Activated CD4-positive, alpha-beta T cell treated with anti-CD3 and anti-CD28 coated beads, Interleukin-10, Interleukin-2, amounts not matched to agents 100 ng/mL and 50 ng/mL, durations not matched to agents 16 hours and 8 hours (primary cell): ENCODE measurements at places on chromosomes 2 and 18.

GRCh38 chr2:203673933-203674332 lies 32.5 kb upstream of the CD28 start:
- peak; percentile 72 for DNase-seq

DNA sequence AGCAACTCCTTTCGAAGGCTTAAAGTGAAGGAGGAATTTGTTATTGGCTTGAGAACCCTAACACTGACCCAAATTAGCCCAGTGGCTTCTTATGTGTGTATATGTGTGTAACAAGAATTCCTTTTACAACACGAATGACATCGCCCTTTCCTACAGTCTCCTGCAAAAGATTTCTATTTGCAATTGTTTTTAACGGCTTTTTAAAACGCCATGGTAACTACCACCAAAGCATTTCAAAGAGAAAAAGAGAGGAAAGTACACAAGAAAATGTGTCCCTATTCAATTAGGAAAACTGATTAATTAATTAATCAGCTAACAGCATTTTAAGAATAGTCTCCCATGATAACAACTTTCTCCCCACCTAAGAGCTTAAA lies 58.1 kb downstream of the PAX3 start:
- DNase-seq: no peak

- DNase-seq: no peak
These were observed 354.4 kb downstream of the TGIF1 start for GRCh38 chr18:3804336-3804735.

DNA sequence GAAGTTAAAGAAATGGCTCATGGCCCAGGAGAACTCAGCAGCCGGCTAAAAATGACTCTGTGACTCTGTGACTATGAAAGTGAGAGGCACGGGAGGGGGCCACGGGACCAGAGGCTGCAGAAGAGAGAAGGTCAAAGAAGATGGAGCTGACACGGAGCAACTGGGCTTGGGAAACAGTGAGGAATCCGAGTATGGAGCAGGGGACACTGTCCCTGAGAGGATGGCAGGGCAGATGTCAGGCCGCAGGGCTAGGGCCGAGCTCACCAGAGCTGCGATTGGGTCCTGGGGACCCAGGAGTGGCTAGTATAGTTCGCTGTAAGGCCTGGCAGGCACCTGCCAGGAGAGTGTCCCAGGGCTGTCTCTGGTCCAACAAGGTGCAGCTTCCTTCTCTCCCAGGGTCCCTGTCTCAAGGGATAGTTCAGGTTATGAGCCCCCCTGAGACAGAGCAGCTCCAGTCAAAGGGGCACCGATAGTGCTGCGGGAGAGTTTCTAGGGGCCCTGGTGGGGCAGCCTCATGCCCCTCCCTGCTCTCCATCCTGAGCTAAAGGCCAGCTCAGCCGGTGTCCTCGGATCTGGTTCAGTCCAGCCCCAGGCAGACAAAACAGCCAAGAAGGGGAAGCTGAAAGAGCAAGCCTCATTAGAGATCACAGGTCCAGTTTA lies 42.7 kb downstream of the CIB4 start:
- no peak for DNase-seq

- DNase-seq: no peak
These were observed 3.7 kb upstream of the ASIC4 start for GRCh38 chr2:219510512-219511135.

- no peak for DNase-seq
These were observed 947.0 kb upstream of the CDH2 start for GRCh38 chr18:29123706-29124530.

DNA sequence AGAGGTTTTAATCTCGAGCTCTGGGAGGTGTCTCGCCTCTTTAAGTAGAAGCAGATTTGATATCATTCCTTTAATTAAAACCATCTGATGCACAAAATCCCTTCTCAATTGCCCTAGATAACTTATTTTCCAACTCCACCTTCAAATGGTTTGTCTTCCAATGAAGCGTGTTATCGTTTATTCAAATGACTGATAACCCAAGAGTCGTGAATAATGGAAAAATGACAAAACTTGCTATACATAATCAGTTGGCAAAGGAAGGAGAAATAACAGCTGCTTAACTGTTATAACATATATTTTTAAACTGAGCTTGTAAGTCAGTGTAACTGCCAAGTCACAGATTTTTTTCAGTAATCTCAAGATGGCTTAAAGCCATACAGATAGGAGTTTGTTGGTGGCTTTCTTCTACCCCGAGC lies 144.6 kb downstream of the QPCT start:
- no peak for DNase-seq

GRCh38 chr18:48657447-48658120 lies 118.8 kb downstream of the CTIF start:
- DNase-seq: no peak

- peak; percentile 64 for DNase-seq
These were observed 84.1 kb upstream of the POMC start for GRCh38 chr2:25252291-25253152.

GRCh38 chr2:41393621-41394020 lies 654.2 kb upstream of the PKDCC start:
- DNase-seq: no peak

- no peak for DNase-seq
These were observed 106.2 kb downstream of the CPS1 start for GRCh38 chr2:210662560-210662959.

DNA sequence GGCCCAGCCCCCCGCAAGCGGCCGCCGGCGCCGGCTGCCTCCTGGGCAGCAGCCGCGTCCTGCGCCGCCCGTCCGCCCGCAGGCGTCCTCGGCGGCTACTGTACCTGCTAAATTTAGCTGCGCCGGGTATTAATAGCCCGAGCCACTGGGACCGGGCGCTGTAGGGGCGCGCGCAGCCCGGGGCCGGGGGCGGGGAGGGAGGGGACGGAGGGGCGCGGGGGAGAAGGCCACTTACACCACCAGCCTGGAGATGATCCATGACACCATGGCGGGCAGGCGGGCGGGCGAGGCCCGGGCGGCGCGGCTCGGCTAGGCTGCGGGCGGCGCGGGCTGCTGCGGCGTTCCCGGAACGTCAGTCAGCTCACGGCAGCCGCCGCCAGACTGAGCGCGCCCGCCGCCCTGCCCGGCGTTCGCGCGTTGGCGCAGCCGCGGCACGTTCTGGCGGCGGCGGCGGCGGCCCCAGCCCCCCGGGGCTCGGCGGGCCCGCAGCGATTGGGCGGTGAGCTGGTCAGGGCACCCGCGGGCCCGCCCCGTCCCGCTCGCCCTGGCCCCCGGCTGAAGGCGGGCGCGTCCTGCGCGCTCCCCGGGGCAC lies at the start of gene REEP1:
TSS of gene REEP1 (minus strand) at position 383 of the 592 bp plus-strand sequence. CDS start at position 267, 116 bp downstream.
- peak; percentile 18 for DNase-seq

GRCh38 chr2:9769171-9770005 lies 73.9 kb upstream of the TAF1B start:
- no peak for DNase-seq

DNA sequence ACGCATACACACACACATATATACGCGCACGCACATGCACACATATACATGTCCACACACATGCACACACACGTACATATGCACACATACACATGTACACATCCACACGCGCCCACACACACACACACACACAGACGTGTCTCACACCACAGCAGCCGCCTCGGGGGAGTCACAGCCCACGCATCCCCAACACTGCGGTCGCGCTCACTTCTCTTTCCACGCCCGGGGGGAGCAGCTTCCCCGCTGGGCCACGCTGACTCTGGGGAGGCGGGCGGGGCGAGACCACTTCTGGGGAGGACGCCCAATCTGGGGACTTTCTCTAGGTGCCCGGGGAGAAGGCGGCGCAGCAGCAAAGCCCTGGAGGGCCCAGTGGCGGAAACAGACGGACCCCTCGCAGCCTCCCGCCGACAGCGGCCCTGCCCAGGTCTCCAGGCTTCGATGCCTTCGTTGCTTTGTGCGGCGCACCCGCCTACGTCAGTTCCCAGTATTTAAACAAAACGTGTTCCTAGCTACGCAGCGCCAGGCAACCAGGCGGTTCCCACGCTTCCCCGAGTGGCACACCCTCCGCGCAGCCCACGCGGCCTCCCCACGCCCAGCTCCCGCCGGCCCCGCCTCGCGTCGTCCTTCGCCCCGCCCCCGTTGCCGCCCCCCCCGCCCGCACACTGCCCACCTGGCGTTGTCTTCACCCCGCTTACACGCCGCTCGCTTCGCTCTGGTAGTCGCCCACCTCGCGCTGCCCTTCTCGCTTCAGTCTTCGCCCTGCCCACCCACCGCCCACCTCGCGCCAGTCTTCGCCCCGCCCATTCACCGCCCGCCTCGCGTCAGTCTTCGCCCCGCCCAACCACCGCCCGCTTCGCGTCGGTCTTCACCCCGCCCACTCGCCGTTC lies 810 bp upstream of the RBFA start:
- no peak for DNase-seq

- peak; percentile 76 for DNase-seq
These were observed at the start of gene TET3 for GRCh38 chr2:73984203-73984921. TSS of gene TET3 (plus strand) at chr2:73984910. CDS start at chr2:73986404, 1,494 bp downstream.

- DNase-seq: no peak
These were observed 518 bp upstream of the NFU1 start for GRCh38 chr2:69437751-69438154.

DNA sequence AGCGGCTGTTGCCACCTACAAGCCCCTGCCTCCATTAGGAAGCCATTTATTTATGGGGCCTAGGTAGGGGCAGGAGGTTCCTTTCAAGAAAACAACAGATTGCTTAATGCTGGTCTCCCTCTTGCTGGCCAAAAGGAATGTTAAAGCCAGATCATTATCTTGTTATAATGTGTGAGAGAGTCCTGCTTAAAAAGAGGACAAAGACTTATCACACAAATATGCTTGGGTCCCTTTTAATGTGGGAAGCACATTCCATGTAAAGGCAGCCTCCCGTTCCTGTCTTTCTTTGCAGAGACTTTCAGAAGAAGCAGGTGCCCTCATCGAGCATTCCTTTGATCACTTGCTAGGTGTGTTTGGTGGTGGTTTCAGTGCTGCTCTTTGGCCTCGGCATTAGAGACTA lies 76.4 kb downstream of the AGAP1 start:
- no peak for DNase-seq

GRCh38 chr2:144711630-144712549 lies 192.0 kb upstream of the ZEB2 start:
- DNase-seq: no peak

DNA sequence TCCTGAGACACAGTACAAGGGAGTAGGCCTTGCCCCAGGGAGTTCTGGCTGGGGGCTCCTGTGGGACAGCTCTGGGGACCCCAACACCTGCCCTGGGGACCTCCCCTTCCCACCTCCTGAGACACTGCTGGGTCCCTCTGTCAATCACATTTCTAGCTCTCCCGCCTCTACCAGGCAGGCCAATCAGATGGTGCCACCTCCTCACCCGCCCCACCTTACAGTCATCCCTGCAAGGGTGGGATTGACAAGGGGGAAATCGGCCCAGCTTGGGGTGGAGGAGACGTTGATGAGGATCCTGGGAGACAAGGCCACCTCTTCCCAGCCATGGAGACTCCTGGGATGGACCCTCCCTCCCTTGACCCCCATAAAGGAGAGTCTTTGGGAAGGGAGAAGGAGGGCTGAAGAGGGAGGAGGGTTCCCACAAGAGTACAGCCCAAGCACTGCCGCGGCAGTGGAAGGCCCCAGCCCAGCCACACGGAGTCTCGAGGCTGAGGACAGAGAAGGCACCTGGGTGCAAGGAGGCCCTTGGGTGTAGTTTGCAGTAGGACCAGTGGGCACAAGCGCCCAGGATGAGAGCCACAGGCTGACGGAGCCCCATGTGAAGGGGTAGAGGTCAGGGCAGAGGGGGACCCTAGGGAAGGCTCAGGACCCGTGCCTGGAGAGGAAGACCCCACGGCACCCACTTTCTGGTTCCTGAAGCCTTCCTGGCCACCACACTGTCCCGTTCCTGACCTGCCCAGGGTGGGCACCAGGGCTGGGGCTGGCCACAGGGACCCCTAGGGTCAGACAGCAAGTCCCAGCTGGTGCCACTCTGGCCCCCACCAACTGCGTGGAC lies 109.9 kb upstream of the OTOS start:
- no peak for DNase-seq

DNA sequence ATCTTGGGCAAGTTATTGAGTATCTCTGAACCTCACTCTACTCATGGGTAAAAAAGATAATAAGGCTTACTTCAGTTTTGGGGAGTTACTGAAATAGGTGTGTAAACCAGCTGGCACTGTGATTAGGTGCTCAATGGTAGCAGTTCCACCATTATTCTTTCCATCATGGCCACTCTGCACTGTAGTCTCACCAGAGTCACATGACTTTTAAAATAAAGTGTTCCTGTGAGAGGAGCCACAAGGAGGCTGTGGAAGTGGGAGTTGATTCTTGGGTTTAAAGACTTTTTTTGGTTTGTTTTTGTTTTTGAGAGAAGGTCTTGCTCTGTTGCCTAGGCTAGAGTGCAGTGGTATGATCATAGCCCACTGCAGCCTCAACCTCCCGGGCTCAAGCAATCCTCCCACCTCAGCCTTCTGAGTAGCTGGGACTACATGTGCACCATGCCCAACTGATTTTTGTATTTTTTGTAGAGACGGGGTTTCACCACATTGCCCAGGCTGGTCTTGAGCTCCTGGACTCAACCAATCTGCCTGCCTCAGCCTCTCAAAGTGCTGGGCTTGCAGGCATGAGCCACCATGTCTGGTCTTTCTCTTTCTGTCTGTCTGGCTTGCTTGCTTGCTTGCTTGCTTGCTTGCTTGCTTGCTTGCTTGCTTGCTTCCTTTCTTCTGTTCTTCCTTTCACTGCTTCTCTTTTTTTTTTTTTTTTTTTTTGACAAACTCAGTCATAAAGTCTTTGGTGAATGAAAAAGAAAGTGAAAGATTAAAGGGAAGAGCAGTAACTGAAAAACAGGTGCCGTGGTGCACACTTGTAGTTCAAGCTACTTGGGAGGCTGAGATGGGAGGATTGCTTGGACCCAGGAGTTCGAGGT lies 21.2 kb upstream of the ACVR1 start:
- DNase-seq: peak; percentile 76

- DNase-seq: peak; percentile 82
These were observed 5.7 kb downstream of the MCM6 start for GRCh38 chr2:135870571-135870970.

GRCh38 chr2:119753041-119753929 lies 6.4 kb upstream of the PTPN4 start:
- DNase-seq: peak; percentile 45

GRCh38 chr2:26298638-26299393 lies 47.1 kb upstream of the SELENOI start:
- DNase-seq: peak; percentile 34

DNA sequence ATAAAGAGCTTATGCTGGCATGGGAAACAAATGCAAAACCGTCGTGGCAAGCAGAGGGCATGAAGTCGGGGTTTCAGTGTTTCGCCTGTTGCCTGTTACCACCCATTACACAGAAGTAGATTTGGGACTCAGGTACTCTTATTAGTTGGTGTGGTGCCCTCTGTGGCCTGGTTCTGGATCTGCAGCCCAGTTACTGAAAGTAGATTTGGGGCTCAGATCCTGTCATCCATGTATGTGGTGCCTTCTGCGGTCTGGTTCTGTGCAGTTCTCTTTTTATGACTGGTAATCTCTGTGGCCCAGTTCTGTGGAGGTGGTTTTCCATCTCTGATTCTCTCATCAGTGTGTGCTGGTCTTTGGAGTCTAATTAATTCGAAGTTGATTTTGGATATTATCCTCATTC lies 45.2 kb downstream of the ADNP2 start:
- peak; percentile 65 for DNase-seq
